ENCODE measurements at places on chromosomes 3 and 15. TPM values are rescaled to one million over a fixed set of nuclear protein-coding genes. Genes with fewer than 3 reads are reported as not detected.

CADM2 gene
- 17.7 TPM for total RNA-seq

KAT2B gene
- total RNA-seq: 71.5 TPM

TOP2B gene
- 110 TPM for total RNA-seq

STX19 gene
- not detected for total RNA-seq

TBC1D21 gene
- not detected for total RNA-seq

SCN11A gene
- total RNA-seq: not detected

COX17 gene
- 138 TPM for total RNA-seq

CLDN1 gene
- 2.0 TPM for total RNA-seq

NDN gene
- total RNA-seq: 41.6 TPM

PODXL2 gene
- total RNA-seq: 3.0 TPM

ZBED2 gene
- not detected for total RNA-seq

CTDSPL gene
- total RNA-seq: 38.3 TPM

SI gene
- not detected for total RNA-seq

DNA sequence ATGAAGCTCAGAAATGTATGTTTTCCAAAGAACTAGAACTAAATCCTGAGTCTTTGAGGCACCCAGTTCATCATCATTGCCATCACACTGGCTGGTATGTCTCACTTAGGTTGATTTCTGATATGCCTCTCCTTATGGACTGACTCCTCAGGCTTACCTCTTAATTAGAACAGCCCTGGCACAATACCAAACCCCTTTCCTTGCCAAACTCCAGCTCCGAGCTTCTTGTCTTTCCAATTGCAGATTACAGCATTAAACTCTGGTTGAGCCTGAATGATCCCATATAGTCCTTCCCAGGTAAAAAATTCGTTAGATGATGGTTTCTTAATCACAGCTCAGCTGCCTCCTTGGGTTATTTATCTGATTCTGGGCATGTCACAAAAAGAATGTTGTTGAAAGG, 66.3 kb downstream of the RTP4 start:
- DNase-seq: no peak

DNA sequence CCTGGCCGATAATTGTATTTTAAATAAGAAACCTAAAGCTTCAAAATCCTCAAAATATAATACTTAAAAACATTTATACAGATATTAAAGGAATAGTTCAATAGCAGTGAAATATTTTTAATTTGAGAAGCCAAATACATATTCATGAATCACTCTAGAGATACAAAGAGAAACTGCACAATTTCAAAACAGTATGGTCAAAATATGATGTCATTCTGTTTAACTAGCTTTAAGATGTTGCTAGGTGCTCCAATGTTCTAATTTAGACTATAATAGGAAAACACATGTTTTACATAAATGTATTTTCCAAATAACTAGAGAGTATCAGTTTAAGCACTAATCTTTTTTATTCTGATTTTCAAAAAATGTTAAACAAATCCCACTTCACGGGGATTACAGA, 10.3 kb upstream of the NRROS start:
- no peak for DNase-seq

GRCh38 chr3:115204475-115204874, 57.4 kb upstream of the ZBTB20 start:
- DNase-seq: no peak

DNA sequence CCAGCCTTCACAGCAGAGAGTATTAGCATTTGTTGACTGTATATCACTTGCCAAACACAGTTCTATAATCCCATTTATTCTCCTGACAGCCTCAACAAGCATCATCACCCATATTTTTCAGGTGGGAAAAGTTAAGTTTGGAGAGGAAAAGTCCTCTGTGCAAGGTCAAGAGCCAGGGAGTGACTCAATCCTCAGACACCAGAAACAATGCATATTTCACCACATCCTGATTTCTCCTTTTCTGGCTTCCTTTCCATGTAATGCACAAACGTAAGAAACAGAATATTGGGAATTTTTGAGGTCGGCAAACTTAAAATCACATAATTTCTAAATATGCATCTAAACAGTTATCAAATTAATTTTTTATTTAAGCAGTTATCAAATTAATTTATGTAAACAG, 116.0 kb upstream of the GADL1 start:
- DNase-seq: no peak

- DNase-seq: no peak
Observed at GRCh38 chr3:66401157-66401550, 99.7 kb downstream of the LRIG1 start.

DNA sequence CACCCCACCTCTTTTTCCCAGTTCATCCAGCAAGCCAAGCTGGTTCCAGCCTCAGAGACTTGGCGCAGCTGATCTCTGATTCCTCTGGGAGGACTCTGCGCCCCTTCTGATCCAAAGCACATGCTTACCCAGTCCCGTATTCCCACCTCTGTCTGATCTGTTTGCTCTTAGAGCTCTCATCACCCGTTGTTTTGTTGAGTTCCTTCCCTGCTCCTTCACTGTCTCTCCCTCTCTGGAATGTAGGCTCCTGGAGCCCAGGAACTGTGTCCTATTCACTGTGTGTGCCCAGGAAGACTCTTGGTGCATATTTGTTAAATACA, 1.3 kb upstream of the ZXDC start:
- no peak for DNase-seq

GRCh38 chr3:122800031-122800430, 5.2 kb downstream of the SLC49A4 start:
- DNase-seq: no peak

DNA sequence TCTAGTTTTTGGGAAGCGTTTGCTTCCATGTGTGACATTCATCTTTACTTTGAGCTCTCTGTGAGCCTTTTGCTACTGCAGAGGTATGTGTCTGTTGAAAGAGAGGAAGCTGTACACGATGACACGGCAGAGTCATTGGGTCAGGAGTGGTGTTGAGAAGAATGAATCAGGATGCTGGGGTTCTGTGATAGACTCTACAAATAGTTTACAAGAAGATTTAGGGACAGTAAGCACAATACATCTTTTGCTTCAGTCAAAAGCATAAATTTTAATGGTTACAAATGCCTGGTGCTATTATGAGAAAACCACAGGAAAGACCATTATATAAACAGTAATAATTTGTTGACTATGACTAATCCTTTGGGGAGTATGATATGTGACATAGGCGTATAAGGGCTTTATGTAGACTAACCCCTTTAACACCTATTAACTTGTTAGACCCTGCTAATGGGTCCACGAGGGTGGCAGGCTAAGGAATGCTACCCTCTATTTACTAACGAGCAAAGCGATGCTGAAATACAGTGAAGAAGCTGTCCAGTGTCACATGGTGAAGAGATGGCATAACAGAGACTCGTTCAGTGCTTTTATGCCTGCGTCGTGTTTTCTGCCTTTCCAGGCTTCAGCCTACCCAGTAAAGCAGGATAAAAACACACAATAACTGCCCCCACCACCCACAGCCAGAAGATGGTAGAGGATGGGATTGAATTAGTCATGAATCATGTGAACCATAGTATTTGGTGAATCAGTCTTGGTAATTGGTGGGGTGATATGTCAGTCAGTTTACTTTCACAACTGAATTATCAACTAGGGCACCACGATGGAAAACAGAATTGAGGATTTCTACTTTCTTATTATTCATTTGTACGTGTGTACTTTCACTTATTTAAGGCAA, 118.8 kb downstream of the LPP start:
- no peak for DNase-seq

GRCh38 chr3:127714125-127714571, 41.4 kb downstream of the ABTB1 start:
- DNase-seq: peak; percentile 27

GRCh38 chr3:22960105-22960984, 242.8 kb upstream of the UBE2E2 start:
- DNase-seq: peak; percentile 67

GRCh38 chr3:33749546-33750210, 31.6 kb upstream of the CLASP2 start:
- no peak for DNase-seq

- DNase-seq: no peak
Observed at GRCh38 chr3:143514109-143514508, 334.2 kb downstream of the SLC9A9 start.

DNA sequence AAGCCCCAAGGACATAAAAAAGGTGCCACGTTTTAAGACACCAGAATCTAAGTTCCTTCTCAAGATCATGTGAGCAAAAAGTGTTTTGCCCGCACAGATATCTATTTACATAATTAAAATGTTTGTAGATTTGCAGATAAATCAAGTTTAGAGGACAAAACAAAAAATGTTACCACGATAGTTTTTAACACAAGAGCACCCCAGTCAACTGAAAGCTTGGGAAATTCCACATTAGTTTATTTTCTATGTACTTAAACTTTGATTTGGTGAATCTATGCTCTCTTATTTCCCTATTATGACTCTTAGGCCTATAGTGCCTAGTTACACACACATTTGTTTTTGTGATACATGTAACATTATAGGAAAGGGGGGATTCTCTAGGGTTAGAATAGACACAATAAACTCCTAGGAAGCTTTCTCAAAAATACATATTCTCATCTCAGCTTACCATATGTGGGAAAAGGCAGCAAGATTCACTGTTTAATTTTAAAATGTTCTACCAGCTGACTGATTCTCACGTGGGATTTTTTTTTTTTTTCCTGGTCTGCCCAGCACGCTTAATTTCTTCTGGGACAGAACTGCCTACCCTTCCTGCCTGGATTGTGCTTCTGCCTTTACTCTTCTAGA, 8.4 kb upstream of the LEKR1 start:
- DNase-seq: no peak

DNA sequence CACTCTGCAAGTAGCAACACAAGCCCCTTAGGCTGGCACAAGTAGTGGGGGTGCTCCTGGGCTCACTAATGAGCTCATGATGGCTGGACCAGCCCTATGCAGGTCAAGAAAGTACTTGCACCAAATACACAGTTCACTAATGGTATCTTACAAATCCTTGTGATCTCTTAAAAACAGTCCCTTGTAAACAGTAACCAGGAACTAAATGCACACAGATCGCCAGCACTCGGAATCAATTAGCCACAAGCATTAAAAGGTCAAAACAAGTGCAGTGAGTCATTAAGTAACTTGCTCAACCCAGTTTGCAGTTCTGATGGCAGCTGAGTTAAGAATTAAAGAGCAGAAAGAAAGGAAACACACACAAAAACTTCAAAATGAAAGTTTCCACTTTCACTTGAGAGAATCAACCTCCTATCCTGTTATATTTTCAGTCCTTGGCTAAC, 43.2 kb downstream of the ARHGEF3 start:
- no peak for DNase-seq

GRCh38 chr3:64399205-64399800, 174.0 kb upstream of the PRICKLE2 start:
- no peak for DNase-seq

DNA sequence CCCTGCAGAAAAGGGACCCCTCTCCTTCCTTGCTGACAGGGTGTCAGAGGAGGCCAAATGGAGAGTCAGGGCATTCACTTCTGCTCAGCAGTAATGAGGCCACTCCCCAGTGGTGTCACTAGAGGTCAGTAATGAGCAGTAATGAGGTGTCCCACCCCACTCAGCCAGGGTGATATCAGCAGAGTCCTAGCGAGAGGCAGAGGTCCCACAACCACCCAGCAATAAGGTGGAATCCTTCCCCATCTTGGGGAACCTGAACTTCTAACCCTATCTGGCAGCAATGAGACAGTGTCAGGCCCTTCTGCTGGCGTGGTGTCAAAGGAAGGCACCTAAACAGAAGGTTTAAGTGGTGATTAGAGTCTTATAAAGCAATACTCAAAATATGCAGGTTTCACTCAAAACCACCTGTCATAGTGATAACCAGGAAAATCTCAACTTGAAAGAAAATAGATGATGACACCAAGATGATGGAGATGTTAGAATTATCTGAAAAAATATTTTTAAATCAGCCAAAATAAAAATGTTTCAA, 12.9 kb downstream of the OCA2 start:
- DNase-seq: peak; percentile 74

- no peak for DNase-seq
Observed at GRCh38 chr3:75176937-75177336, 487.2 kb upstream of the FRG2C start.

GRCh38 chr3:159654183-159655134, 334.2 kb upstream of the IL12A start:
- DNase-seq: peak; percentile 48

- DNase-seq: no peak
Observed at GRCh38 chr15:59221511-59222505, 15.2 kb downstream of the LDHAL6B start.

DNA sequence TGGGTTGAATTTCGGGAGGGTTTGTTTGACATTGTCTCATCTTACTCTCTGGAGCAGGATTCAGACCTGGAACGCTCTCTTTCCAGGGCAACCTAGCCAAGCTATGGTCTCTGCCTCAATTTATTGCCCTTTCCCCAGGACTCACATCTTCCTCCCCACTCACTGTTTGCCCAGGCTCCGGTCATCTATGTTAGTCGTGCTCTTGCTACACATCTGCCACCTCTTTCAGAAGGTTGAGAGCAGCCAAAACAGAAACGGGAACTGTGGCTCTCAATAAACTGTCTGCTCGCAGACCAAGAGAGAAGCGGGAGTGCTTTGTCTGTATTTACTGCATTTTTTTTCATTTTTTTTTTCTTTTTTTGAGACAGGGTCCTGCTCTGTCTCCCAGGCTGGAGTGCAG, 81.6 kb downstream of the ST6GAL1 start:
- no peak for DNase-seq

DNA sequence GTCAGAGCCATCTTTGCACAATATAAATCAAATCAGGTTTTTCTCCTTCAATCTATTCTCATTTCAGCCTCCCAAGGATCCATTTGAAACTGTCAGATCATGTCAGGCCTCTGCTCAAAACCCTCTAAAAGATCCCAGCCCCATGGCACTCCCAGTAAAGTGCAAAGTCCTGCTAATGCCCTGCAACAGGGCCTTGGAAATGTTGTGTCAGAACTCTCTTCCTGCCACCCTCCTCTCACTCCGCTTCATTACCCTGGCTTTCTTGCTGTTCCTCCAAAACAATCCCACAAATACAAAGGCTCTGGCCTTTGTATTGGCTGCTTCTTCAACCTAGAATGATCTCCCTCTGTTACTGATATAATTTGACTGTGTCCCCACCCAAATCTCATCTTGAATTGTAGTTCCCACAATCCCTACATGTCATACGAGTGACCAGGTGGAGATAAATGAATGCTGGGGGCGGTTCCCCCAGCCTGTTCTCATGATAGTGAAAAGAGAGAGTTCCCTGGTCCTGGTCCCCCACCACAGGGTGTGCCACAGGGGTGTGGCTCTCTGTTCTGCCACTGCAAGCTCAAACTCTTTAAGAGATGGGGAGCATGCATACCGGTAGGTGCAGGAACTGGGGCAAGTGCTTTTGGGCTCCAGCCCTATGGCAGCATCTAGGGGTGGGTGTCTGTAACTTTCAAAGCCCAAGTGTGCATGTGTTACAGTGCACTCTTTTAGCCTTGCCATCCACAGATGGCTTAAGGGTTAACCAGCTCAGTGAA, 22.9 kb upstream of the TRA2B start:
- no peak for DNase-seq
